GM04504 (cell line): ENCODE measurements at places on chromosomes 7 and 10.
A peak's percentile ranks its signal among the peaks of the same experiment; 100 is the strongest.

- no peak for DNase-seq
These were observed 353.4 kb downstream of the TNS3 start for GRCh38 chr7:47228386-47229014.

GRCh38 chr7:50069613-50070012 lies 23.4 kb downstream of the ZPBP start:
- DNase-seq = no peak

GRCh38 chr7:105580022-105580740 lies 1.1 kb downstream of the EFCAB10 start:
- no peak for DNase-seq

DNA sequence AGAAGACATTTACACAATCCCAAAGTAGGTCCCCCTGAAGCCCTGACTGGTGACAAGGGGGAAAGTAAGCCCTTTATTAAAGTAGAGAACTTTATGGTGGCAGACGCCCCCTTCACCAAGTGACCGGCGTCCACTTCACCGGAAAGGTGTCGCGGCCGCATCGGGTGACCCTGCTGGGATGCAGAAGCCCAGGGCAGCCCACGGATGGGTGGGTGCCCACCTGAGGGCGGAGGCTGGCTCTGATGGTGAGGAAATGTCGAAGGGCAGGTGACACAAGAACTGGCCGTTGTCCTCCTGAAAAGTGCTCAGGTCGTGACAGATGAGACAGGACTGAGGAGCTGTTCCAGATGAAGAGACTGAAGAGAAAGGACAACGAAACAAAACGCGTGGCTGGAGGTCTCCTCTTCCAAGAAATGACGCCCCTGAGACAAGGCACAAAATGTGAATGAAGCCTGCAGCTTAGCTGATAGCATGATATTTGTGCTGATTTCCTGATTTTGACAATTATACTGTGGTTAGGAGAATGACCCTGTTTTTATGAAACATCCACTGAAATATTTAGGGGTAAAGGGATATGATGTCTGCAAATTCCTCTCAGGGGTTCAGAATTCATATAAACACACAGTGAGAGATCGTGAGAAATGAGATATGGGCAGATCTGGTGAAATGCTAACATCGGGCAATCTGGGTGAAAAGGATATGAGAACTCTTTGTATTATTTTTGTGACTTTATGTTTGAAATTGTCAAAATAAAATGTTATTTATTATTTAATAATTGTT lies 123.9 kb downstream of the PRKAG2 start:
- no peak for DNase-seq

DNA sequence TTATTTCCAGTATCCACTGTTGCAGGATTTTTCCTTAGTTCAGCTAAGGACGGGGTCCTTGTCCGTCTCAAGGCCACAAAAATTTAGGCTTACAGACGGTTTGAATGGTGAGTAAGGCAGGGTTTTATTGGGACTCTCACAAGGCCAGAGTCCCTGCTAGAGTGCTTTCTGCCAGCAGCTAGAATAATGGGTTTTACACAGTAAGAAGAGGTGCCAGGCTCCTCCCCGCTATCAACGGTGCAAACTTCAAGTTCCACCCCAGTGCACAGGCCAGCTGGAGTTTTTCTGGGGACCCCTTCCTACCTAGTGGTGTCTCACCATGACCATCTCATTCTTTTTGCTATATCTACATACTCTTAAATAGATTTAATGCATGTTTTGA lies 198.5 kb upstream of the KCTD7 start:
- DNase-seq = no peak

DNA sequence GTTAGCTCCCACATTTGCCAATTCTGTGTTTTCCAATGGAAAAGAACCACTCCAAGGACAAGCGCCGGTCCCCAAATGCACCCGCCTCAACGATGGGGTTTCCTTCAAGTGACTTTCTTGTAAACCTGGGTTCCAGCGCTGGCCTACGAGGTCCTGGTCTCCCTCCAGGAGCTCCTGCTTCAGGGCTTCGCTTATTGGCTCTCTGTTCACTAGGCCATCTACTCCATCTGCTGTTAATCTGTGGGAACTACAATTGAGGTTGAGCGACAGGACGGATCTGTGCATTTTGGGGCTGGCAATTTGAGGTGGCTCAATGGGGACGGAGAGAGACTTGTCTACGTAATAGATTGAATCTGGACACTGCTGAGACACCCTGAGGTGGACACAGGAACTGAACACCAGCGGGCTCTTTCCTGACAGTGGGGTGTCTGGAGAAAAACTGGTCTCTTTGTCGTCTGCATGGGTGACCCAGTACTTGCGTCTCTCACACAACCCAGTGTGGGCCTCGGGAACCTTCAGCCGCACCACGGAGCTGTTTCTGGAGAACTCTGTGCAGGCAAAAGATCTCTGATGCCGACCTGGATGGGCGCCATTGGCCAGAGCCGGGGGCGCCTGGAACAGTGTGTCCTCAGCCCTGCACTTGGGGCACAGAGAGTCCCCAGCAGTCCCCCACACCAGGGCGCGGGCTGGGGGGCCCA lies 115.9 kb upstream of the ADAM12 start:
- DNase-seq = peak; percentile 42

- no peak for DNase-seq
These were observed 13.6 kb downstream of the VPS50 start for GRCh38 chr7:93245525-93246432.

DNA sequence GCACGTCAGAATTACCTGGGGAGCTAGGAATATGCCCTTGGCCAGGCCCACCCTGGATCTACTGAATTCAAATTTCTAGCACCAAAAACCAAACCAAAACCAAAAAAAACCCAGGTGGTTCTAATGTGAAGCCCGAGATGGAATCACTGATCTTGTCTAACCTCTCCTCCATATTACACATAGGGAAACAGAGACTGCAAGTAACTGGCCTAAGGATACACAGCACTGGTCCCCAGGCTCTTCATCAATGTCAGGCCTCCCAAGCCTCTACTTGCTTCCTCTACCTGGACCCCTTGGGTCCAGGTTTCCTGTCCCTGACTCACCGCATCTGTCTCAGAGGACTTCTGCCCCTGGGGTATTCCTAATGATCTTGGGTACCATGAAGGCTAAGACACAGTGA lies 30.7 kb downstream of the ZCCHC24 start:
- no peak for DNase-seq

GRCh38 chr7:17787257-17787656 lies 153.0 kb downstream of the SNX13 start:
- DNase-seq = no peak

GRCh38 chr10:133001114-133001513 lies 58.7 kb upstream of the CFAP46 start:
- no peak for DNase-seq

GRCh38 chr7:47196106-47196645 lies 385.7 kb downstream of the TNS3 start:
- no peak for DNase-seq

- DNase-seq = no peak
These were observed 46.2 kb upstream of the ZNF716 start for GRCh38 chr7:57403601-57404342.

DNA sequence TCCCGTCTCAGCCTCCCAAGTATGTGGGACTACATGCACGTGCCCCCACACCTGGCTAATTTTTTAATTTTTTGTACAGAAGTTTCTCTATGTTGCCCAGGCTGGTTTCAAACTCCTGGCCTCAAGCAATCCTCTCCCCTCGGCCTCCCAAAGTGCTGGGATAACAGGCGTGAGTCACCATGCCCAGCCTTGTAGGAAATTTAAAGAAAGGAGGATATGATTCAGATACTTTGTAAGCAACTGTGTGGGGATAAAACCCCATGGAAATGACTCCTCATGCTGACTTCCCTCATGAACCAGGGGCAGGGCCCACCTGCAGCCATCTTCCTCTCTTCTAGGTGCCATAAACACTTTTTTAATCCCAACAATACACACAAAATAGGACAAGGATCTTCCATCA lies 50.2 kb downstream of the APBB1IP start:
- no peak for DNase-seq

DNA sequence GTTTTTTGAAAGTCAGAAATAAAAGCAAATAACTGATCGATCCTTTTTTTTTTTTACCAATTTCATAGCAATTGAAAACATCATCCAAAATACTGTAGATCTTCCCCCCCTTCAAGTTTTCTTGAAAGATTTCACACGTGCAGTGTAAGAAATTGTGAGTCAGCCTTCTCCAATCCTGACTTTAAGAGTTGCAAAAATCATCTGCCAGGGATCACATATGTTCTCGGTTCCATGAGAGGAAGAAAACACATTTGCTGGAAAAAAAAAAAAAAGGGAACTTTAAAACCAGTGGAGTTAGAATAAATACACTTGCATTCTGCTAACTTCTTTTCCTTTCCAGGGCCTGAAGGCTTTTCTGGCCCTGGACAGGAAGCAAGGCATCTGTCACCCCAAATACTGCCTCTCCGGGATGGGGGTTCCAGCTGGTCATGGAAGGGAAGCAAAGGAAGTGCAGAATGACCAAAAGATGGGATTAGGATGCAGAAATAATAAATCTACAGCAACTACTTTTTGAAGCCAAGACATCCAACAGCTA lies 198.4 kb upstream of the KIAA1217 start:
- no peak for DNase-seq

GRCh38 chr10:94038024-94038423 lies 44.3 kb downstream of the PLCE1 start:
- no peak for DNase-seq

- DNase-seq = no peak
These were observed 1.8 kb upstream of the PRRT4 start for GRCh38 chr7:128363261-128363721.

GRCh38 chr7:154440058-154440457 lies 387.9 kb downstream of the DPP6 start:
- no peak for DNase-seq

DNA sequence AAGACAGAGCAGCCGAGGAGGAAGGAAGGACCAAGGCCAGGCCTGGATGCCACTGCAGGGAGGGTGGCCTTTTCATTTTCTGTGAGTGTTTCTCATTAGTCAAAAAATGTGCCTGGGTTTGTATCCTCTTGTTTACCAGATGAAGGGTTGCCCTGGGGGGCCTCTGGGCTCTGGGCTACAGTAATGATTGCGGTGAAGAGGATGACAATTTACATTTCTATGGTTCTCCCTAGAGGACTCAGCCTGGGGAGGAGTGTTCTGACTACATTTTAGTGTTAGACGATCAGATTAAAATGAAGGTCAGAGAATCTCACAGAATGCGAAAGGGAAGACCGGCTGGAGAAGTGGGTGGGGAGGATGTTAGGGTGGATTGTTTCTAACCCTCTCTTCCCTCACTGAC lies 108.0 kb upstream of the KMT2C start:
- DNase-seq = no peak

DNA sequence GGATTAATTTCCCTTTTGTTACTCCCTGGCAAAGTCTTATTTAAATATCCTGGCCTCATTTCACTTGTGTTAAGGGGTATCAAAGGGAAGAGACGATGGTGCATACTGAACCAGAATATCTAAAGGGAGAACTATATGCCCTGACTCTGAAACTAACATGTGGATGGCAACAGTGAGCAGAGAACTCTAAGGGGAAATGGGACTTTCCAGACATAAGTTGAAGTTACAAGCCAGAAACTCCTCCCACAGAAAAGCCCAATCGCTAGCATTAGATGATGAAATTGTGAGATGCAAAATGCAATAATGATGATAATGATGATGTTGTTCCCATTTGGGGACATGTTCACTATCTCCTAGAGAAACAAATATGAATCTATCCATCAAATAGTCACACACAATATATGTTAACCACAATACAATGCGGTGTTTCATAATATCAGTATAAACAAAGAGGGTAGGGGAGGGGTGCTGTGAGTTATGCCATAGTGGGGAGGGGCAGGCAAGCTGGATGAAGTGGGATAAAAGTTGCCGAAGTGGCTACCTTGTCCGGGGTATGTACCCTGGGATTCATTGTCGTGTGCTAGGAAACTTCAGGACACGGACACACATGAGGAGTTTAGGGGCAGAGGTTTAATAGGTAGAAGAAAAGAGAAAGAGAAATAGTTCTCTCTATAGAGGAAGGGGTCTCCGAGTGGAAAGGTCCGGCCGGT lies 37.1 kb downstream of the TMEM229A start:
- no peak for DNase-seq

GRCh38 chr7:35823440-35823839 lies 22.6 kb downstream of the SEPTIN7 start:
- no peak for DNase-seq

- peak; percentile 27 for DNase-seq
These were observed 24.5 kb upstream of the KLF14 start for GRCh38 chr7:130758429-130759056.

DNA sequence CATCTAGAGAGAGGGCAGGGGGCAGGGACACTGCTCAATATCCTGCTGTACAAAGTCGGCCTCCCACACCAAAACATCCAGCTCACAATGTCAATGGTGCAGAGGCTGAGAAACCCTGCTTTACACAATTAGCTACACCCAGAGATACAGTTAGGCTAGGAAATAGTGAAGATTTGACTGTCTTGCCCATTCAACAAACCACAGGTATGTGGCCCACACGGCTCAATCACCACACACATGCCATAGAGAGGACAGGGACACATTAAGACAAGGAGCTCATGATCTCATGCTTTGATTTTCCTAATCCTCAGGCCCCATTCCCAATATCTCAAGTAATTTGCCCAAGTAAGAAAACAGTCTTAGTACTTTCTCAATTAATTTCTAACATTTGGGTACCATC lies 110.4 kb downstream of the OSBPL3 start:
- DNase-seq = no peak

DNA sequence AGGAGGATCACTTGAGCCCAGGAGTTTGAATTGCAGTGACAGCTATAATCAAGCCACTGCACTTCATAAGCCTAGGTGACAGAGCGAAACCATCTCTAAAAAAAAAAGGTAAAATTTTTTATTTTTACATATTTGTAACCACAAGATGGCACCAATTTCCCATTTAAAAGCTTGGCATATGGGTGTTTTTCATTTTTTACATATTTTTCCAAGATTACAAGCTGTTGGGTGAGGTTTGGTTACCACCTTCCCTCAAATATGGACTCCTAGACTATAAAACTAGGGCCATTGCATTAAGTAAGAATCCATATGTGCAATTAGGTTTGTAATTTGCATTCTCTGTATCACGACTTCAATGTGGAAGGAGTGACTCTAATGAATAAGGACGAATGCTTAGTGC lies 129.3 kb upstream of the ACBD5 start:
- no peak for DNase-seq

- no peak for DNase-seq
These were observed 74.6 kb upstream of the IKZF1 start for GRCh38 chr7:50229964-50230363.

DNA sequence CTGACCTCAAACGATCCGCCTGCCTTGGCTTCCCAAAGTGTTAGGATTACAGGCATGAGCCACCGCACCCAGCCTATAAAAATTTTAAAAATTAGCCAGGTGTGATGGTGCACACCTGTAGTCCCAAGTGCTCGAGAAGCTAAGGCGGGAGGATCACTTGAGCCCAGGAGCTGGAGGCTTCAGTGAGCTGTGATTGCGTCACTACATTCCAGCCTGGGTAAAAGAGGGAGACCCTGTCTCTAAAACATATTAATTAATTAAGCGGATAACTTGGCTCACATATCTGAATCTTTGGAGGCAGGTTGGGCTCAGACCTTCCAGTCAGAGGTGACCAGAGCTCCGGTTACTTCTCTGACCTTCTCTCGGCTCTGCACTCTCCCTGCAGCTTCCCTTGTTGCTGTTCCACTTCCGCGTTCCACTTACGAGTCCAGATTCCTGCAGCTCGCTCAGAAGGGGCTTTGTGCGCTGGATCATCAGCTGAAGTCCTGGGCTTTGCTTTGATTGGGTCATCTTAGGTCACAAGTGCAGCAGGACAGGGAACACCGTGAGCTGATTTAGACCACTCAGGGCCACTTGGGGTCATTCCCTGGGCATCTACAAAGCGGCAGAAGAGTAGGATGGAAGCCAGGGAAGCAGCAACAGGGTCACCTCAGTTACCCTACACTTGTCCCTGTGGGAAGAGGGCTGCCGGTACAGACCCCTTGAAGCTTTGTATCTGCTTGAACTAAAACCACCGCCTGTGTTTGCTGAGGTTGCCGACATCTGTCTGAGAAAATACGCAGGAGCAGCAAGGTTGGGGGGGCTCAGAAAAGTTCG lies 2.0 kb upstream of the ARPC1B start:
- DNase-seq = no peak
